ENCODE measurements at places on chromosomes 2 and 18.

DNA sequence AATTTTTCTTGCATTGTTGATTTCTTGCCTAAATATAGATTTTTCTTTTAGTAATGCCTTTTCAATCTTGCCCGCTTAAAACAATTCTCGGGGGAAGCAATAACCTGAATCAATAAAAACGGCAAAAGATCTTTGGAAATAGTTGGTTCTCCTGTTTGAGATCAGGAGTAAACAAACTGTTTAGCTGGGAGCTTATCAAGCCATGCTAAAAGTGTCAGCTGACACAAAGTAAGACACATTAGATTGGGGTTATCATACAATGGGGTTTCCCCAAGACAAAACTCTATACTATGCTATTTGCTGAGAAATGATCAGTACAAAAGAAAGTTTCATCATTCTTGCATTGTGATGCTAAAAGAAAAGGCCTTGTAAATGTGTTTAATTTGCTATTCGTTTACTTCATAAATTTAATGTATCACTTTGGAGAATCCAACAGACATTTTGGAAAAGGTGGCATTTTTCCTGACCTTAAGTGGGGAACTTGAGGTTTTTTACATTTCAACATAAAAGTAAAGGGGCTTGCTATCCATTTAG is 46.5 kb downstream of the ATIC start:
- DNase-seq: no peak

DNA sequence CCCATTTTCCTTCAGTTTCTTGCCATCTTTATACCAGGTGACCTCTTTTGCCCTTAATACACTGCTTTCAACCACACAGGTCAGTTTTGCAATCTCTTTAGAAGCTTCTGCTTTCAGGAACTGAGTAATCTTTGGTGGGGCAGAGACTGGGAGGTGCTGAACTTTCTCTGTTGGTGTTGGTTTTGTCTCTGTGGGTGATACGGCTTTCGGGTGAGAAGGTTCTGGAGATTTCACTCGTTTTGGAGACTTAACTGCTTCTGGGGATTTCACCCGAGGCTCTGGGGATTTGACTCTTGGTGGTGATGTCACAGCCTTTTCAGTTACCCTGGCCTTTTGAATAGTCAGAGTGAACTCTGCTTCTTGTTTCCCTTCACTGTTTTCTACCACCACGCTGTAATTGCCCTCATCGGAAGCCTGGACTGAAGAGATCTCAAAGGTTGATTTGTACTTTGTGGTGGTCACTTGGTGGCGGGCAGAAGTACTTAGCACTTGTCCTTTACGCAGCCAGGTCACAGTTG is 50.4 kb downstream of the PLEKHA3 start:
- DNase-seq: no peak

DNA sequence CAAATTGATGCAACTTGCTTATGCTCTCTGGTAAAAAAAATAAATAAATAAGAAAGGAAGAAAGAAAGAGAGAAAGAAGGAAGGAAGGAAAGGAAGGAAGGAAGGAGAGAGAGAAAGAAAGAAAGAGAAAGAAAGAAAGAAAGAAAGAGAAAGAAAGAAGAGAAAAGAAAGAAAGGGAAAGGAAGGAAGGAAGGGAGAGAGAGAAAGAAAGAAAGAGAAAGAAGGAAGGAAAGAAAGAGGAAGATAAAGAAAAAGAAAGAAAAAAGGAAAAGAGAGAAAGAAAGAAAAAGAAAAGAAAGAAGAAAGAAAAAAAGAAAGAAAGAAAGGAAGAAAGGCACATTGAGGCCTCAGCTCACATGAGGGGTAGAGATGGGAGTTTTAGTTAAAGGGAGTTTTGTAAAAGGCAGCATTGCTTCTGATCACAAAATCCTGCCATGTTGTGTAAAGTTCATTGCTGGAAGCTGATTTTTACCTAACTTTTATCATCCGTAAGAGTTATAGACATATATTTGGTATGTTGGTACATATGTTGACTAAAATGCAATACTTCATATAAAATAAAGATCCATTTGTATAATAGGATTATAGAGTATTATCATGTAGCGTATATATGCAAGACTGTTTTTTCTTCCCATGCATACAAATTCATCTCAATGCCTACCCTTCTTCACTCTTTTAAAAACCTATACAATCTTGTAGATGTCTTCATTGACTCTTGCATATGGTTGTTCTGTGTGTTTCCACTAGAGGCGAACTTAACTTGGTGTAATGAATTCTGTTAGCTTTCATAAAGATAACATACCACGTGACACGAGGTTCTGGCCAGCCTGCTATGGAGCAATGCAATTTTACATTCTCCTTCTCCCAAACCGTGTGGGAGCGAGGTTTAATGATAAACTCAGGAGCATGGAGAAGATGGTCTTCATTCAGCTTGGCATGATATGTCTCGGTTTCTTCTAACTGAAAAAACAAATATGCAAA is 32.8 kb downstream of the MYOM1 start:
- DNase-seq: no peak

DNA sequence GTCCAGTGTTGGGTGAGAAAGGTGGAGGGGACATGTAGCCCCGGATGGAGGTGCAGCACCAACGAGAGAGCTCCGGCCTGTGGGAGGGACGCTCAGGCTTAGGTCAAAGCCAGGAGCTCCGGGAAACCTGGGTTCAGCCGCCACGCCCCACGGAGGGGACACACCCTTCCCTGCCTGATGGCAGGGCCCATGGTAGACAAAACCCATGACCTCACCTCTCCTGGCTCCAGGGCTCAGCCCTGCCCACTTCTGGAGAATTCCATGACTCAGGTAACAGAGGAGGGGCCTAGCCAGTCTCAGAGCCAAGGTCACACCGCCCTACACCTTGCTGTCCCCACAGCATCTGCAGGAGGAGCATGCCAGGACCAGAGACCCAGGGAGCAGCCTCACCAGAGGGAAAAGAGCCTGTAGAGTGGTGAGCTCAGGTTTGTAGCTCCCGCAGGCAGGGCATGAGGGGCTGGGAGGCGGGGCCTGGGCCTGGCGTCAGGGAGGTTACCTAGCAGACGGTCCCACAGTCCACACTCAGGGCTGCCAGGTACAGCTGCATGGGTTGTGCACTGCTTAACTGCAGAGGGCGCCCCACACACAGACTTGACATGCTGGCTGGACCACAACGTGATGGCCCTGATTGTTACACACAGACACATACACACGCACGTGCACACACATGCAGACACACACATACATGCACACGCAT is 70.8 kb upstream of the SMAD7 start:
- no peak for DNase-seq

DNA sequence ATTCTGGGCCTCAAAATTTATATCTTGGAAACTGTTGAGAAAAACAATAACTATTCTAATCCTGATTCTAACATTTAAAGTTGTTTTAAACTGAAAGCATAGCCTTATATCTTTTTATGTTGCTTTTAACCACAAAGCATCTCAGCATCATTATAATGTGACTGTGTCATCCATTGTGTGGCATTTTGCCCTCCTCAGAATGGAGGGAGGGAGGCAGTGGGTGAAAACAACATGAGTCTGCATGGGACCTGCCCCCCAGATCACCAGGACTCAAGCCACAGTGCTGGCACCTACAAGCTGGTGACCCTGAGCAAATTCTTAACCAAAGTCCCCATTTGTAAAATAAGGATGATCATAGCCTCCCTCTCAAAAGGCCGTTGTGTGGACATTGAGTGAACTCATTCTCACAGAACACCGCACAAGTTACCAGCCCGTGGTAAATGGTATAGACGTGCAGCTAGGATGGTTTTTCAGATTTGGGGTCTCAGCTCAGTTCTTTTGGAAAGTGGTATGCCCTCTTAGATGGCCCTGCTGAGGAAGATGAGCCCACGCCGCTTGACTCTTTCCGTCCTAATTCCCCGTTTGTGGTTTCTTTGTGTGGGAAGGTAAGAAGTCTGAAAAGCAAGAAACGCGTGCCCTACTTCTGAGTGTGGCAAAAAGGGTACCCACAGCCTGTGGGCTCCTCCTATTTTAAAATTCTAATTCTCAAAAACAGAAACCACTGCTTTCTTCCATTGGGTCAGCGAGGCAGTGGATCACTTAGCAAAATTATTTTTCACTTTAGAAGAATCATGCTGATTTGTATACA is 305.0 kb upstream of the ID2 start:
- no peak for DNase-seq

DNA sequence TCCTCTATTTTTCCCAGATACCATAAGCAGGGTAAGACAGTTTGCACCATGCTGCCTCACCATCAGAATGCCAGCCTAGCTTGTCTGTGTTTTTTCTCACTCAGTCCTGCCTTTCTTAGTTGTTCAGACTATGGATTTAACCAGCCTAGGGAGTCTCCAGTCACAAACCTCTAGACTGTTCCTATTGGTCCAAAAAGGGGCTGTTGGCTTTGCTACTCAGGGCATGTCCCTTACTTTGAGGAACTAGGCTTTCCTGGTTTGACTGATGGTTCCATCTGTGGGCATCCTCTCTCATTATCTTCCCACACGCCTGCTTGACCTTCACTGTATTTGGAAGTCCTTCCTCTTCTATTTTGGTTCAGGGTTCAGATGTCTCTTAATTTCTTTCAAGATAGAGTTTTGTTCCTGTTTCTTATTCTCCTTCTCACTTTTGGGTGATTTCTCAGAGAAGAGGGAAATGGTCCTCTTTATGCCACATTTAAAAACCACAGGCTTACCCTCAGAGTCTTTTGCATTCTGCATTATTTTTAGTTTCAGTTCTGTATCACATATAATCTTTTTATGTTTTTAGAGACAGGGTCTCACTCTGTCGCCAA is 31.3 kb upstream of the TMEM131 start:
- peak; percentile 70 for DNase-seq

GRCh38 chr2:177542396-177542795 is 149.8 kb downstream of the AGPS start:
- DNase-seq: no peak

Data from globus pallidus (tissue), 1 donor.